ENCODE measurements at places on chromosomes 5 and 9.
A peak's percentile ranks its signal among the peaks of the same experiment; 100 is the strongest.

GRCh38 chr5:38556599-38557307 lies at the start of gene LIFR:
TSS of gene LIFR (minus strand) at chr5:38556646. CDS start at chr5:38530647, 25,999 bp downstream.
- peak; percentile 94 for DNase-seq

DNA sequence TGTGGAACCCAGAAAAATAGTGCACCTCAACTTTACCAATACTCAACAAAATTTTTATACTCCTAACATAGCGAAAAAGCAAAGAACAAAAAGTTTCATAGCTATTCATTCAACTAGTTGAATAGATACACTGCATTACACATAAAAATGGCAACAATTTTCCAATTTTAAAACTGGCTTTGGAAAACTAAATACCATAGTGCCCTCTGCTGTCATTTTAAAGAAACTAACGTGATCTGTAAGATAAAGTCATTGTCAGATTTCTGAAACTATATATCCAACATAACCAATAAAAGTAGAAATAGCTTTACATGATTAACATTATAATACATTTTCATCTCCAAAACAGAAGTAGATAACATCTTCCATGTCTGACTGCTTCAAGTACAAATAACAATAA lies 31.6 kb downstream of the DTWD2 start:
- no peak for DNase-seq

GRCh38 chr5:38234737-38235136 lies 23.6 kb upstream of the EGFLAM start:
- no peak for DNase-seq

GRCh38 chr5:154653764-154654485 lies 101.3 kb upstream of the LARP1 start:
- no peak for DNase-seq

Data from islet precursor cell (in vitro differentiated cells).